ENCODE measurements at places on chromosomes 13 and 19. TPM values are rescaled to one million over a fixed set of nuclear protein-coding genes. Genes with fewer than 3 reads are reported as not detected.

DNA sequence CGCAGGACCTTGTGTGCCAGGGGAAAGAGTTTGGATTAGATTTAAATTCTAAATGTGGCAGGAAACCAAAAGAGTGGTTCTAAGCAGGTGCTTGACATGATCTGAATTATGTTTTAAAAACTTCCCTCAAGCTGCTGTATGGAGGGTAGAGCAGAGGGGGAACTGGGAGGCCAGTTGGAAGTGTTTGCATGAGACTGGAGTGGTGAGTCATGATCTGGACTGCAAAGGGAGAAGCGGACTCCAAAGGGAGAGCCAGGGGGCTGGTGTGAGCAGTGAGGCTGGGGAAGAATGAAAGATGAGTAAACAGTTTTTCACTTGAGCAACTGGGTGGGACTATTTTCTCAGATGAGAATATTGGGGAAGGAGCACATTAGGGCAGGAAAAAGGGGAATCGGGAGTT lies 206.1 kb downstream of the DNAJC15 start:
- DNase-seq = no peak
- no peaks in the 10 kb centered on the region for H3K36me3 ChIP-seq
- H3K4me3 ChIP-seq = no peak overlapping the region
- H3K27ac ChIP-seq = no peak overlapping the region
- no peaks in the 10 kb centered on the region for H3K4me1 ChIP-seq

- no peaks in the 10 kb centered on the region for H3K36me3 ChIP-seq
- DNase-seq = no peak
- H3K27me3 ChIP-seq = peaks cover 6% of the 10 kb centered on the region
- no peak overlapping the region for H3K27ac ChIP-seq
- H3K4me1 ChIP-seq = peaks cover 5% of the 10 kb centered on the region
These were observed 41.6 kb upstream of the ZNF730 start for GRCh38 chr19:23075031-23075733.

- H3K4me3 ChIP-seq = no peak overlapping the region
- no peaks in the 10 kb centered on the region for H3K4me1 ChIP-seq
- H3K27ac ChIP-seq = no peak overlapping the region
- no peaks in the 10 kb centered on the region for H3K27me3 ChIP-seq
- H3K36me3 ChIP-seq = peaks cover 10% of the 10 kb centered on the region
- no peak for DNase-seq
These were observed 12.0 kb downstream of the HMGB1 start for GRCh38 chr13:30453727-30454126.

GRCh38 chr13:18993884-18994660 lies 187.6 kb downstream of the TUBA3C start:
- peaks cover 2% of the 10 kb centered on the region for H3K4me1 ChIP-seq

- no peak overlapping the region for H3K4me3 ChIP-seq
- H3K27ac ChIP-seq = no peak overlapping the region
- peaks cover 16% of the 10 kb centered on the region for H3K27me3 ChIP-seq
- no peak for DNase-seq
- peaks cover 11% of the 10 kb centered on the region for H3K4me1 ChIP-seq
These were observed 5.3 kb downstream of the TMPRSS9 start for GRCh38 chr19:2365201-2365970.

GRCh38 chr13:42617221-42617620 lies 43.3 kb downstream of the TNFSF11 start:
- no peaks in the 10 kb centered on the region for H3K27me3 ChIP-seq
- H3K4me3 ChIP-seq = no peak overlapping the region
- no peak overlapping the region for H3K27ac ChIP-seq
- no peaks in the 10 kb centered on the region for H3K36me3 ChIP-seq
- H3K4me1 ChIP-seq = no peaks in the 10 kb centered on the region
- no peak for DNase-seq

DNA sequence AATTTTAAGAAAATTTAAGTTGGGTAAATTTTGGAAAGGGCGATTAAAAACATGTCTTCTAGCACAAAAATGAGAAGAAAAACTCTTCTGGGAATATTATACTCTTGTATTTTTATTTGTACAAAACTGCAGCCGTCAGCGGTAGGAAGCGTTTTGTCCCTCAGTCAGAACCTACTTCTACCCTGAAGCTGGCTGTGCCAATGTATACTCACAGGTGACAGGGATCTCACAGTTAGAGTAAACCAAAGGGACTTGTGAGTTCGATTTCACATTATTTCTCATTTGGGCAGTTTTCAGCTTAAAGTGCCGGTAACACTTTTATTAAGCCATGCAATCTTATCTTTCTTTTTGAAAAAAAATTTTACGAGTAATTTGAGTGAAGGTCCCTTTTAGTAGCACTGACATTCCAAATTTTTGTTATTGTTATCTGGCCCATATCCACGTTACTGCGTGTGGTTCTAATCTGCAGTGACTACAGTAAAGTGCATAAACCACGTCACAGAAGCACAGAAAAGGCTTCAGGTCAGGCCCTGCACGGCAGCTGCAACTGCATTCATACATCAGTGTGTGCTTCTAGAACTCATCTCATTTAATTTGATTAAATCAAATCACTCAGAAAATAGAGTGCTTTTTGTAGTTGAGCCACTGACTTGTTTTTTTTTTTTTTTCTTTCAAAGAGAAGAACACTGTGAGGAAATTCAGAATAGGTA lies 387.3 kb downstream of the LIG4 start:
- H3K4me3 ChIP-seq = no peak overlapping the region
- no peak overlapping the region for H3K27ac ChIP-seq
- no peaks in the 10 kb centered on the region for H3K27me3 ChIP-seq
- DNase-seq = no peak

DNA sequence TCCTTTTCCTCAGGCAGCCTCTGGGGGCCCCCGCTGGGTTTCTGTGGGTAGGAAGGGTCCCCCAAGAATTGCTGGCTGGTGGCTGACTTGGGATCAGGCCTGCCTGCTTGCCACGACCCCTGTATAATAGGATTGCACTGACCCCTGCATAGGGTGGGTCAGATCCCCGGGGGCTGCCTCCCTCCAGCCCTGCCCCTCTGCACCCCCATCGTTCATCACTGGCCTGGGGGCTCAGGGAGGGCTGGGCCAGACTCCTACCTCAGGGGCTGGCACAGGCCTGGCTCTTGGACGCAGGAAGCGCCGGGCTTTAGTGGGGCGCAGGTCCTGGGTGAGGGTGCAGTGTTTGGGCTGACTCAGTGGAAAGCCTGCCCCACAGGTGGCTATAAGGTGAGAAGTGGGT lies 10.6 kb downstream of the NDUFB7 start:
- H3K27ac ChIP-seq = no peak overlapping the region
- peaks cover 55% of the 10 kb centered on the region for H3K4me1 ChIP-seq
- no peak for DNase-seq
- peaks cover 36% of the 10 kb centered on the region for H3K36me3 ChIP-seq
- H3K4me3 ChIP-seq = no peak overlapping the region

- H3K27ac ChIP-seq = no peak overlapping the region
- no peaks in the 10 kb centered on the region for H3K27me3 ChIP-seq
- no peaks in the 10 kb centered on the region for H3K4me1 ChIP-seq
- no peak for DNase-seq
These were observed 353.6 kb downstream of the FGF9 start for GRCh38 chr13:22024381-22024994.

GRCh38 chr13:36673838-36674326 lies at the start of gene SERTM1:
Gene SERTM1, plus strand, starts transcription at chr13:36674020. Its CDS starts 21,059 bp downstream, at chr13:36695079.
- no peak within 1 kb of the TSS for H3K4me3 ChIP-seq
- H3K36me3 ChIP-seq = no peaks in the 10 kb centered on the region
- DNase-seq = no peak
- no peaks in the 10 kb centered on the region for H3K4me1 ChIP-seq

The IZUMO2 gene
- not detected for total RNA-seq

The IGFL2 gene
- total RNA-seq = not detected

The PALM gene
- not detected for total RNA-seq

The PRODH2 gene
- not detected for total RNA-seq

The HIF3A gene
- not detected for total RNA-seq

The ZNF600 gene
- total RNA-seq = 11.2 TPM

The ZNF878 gene
- not detected for total RNA-seq

The OLFM2 gene
- total RNA-seq = 4.1 TPM

The FAM83E gene
- total RNA-seq = 1.6 TPM

The SUGP2 gene
- 106 TPM for total RNA-seq

The CCDC159 gene
- 42.4 TPM for total RNA-seq

Data from CD4-positive, alpha-beta T cell (primary cell).